ENCODE measurements at places on chromosomes 6 and 20.

DNA sequence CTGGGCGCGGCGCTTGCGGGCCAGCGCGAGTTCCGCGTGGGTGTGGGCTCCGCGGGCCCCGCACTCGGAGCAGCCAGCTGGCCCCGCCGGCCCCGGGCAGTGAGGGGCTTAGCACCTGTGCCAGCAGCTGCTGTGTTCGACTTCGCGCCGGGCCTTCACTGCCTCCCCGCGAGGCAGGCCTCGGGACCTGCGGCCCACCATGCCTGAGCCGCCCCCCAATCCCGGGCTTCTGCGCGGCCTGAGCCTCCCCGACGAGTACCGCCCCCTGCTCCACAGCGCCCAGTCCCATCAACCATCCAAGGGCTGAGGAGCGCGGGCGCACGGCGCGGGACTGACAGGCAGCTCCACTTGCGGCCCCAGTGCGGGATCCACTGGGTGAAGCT lies 36.2 kb downstream of the RIOK1 start:
- no peak for DNase-seq

DNA sequence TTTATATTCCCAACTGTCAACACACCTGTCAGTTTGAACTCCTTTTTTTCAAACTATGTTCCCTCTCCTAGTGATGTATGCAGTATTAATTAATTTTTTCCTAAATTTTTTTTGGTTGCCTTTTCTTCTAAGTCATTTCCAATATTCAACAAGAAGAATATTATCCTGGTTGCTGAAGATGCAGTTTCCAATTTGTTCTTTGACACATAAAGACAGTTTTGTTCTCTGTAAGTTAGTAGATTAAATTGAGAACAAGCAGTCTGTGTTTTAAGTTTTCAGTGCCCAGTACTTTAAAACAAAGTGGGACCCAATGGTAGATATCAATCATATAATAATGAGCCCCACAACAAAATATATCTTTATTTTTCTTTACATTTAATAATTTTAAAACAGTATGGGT lies 47.3 kb downstream of the GJA1 start:
- no peak for DNase-seq

DNA sequence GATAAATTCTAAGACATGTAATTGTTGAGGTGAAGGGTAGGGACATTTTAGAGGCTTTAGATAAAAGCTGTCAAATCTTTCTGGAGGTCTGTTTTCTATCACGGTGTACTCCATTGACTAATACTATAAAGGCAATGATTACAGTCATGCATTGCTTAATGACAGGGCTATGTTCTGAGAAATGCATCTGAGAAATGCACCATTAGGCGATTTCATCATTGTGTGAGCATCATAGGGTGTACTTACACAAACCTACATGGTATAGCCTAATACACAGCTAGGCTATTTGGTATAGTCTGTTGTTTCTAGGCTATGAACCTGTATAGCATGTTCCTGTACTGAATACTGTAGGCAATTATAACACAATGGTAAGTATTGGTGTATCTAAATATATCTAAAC lies 71.3 kb upstream of the FYN start:
- no peak for DNase-seq

GRCh38 chr20:48609491-48609978 lies 218.3 kb downstream of the PREX1 start:
- no peak for DNase-seq

- DNase-seq: no peak
Observed at GRCh38 chr6:41505122-41506049, 40.8 kb upstream of the FOXP4 start.

GRCh38 chr20:55953201-55953600 lies 52.1 kb downstream of the CBLN4 start:
- DNase-seq: no peak
